ENCODE measurements at places on chromosomes 4 and X.

GRCh38 chrX:30308263-30309138 is 689 bp downstream of the NR0B1 start:
- DNase-seq = no peak

- no peak for DNase-seq
Measured at GRCh38 chrX:38992441-38993096, 191.3 kb downstream of the MID1IP1 start.

GRCh38 chrX:147848543-147849443 is 62.9 kb upstream of the FMR1 start:
- no peak for DNase-seq

- DNase-seq = no peak
Measured at GRCh38 chrX:15576019-15576418, 24.7 kb downstream of the ACE2 start.

DNA sequence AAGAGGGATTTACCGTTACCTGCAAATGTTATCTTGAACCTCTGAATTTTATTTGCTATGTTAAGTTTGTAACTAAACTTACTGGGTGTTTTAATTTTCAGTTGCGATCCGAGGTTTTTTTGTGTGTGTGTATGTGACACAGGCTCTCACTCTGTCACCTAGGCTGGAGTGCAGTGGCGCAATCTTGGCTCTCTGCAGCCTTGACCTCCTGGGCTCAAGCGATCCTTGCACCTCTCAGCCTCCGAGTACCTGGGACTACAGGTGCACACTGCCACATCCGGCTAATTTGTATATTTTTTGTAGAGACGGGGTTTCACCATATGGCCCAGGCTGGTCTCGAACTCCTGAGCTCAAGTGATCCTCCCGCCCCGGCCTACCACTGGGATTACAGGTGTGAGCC is 18.5 kb downstream of the PDK3 start:
- no peak for DNase-seq

GRCh38 chr4:168514249-168514852 is 17.5 kb downstream of the PALLD start:
- DNase-seq = no peak

DNA sequence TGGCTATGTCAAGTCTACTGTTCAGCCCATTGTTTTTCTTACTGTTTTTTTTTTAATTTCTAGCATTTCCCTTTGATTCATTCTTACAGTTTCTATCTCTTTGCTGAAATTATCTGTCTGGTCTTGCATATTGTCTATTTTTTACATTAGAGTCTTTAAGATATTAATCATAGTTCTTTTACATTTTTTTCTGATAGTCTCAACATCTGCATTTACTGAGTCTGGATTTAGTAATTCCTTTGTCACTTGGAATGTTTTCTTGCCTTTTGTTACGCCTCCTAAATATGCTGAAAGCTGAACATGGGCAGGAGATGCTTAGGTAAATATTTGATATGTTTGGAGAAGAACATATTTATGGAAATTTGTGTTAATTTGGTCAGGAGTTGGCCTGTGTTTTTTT is 10.4 kb downstream of the JADE3 start:
- no peak for DNase-seq

DNA sequence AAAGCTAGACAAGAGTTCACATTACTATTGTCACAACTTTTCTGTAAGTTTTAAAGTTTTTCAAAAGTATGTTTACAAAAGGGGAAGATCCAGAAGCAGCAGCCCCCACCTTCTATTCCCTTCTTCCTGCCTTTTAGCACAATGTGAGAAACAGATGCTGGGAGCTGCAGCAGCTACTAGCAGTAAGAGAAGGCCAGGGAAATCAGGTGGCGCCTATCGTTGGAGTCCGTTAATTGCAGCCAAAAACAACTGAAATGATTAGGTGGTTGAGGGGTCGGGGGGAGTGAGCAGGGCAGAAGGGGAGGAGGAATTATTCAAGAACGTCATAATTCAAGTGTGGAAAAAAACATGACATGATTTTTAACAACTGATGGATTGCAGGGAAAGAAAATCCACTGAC is 27.4 kb downstream of the FRYL start:
- no peak for DNase-seq

DNA sequence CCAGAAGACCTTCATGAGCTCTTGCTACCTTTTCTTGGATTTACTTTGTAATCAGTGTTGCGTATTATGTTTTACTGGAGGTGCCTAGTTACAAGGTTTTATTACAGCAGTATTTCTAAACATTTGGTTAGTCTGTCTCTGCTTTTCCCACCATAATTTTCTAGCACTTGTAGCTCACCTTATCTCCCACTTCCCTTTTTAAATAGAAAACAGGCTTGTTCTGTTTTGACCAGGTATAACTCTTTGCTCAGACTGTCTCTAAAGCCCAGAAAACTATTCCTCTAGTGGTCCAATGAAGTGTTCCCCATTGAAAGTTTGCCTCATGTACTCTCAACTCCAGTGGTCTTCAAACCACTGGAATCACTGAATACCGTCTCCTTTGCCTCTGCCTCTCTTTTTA is 43.9 kb downstream of the AFF1 start:
- DNase-seq = no peak

GRCh38 chr4:118799231-118799942 is 36.5 kb downstream of the SEC24D start:
- DNase-seq = no peak

- no peak for DNase-seq
Measured at GRCh38 chr4:145716200-145716599, 36.3 kb downstream of the C4orf51 start.

DNA sequence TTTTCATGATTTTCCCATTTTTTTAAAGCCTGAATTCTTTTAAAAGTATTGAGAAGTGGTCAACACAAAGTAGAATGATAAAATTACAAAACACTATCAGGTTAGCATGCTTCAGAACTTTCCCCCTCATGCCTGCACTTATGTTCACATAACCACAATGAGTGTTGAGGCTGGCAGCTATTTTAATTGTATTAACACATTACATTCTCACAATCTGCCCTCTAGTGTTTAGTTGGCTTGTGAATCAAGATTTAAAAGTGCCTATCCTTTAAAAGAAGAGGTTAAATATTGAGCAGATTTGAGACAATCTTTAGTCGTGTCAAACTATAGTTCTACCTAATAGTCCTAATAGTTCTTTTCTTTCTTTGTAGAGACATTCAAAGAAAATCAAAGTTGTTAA is 93.6 kb upstream of the NAP1L5 start:
- no peak for DNase-seq

DNA sequence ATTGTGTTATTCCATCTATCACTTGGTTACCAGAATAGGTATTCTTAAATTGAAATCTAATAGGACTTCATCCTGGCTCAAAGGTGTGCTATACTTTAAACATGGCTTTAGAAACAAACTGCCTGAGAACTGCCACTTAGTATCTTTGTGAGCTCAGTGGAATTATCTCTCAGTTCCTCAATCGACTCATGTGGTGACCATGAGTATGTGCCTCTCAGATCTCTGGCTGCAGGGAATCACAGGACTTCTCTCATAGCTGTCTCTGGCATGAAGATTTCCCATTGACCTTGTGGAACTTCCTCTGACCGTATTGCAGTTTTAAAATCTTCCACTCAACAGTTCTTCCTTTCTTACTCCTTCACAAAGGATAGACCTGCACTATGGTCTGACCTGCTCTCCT is 681.9 kb upstream of the BOD1L1 start:
- DNase-seq = no peak

GRCh38 chr4:106715825-106716224 is 320.3 kb downstream of the DKK2 start:
- DNase-seq = no peak

DNA sequence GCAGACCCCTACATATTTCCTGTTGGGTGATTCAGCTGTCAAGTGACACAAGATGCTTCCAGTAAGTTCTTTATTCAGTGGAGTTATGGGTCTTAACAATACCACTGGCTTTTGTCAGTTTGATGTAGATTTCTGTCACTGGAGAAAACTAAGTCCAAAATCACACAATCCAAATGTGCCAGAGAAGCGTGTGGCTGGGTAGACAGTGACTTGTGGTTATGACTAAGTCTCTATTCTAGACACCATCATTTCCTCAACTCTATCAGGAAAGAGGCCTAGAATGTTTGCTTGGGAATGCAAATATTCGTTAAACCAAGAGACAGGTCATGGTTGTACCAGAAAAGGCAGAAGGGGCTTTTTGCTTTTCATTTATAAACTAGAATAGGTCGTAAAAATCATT is 54.4 kb upstream of the HS3ST1 start:
- no peak for DNase-seq

GRCh38 chrX:1398431-1399340 is 6.8 kb upstream of the SLC25A6 start:
- DNase-seq = no peak

DNA sequence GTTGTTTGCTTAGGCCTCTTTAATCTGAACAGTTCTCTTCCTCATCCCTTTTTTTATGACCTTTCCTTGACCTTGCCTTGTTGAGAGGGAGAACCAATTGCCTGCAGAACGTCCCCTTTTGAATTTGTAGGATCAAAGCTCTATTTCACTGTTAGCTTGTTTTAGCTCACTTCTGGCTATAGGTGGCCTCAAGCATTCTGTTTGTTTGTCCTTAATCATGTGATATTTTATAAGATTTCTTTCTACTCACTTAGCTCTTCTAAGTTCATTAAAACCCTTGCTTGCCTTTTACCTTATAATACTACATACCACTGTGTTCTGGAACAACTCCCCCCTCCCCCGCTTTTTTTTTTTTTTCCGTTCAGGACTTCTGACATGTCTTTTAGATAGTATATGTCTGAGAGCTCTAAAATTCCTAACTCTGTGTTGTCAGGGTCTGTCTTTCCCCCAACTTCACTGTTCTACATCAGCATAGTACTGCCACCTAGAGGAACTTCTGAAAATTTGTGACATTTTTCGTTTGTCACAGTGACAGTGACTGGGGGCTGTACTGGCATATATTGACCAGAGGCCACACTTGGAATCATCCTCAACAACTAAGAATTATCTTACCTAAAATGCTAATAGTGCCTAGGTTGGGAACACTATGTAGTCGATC is 128.5 kb downstream of the LARP7 start:
- DNase-seq = no peak

GRCh38 chr4:7768736-7769135 is 170.9 kb downstream of the AFAP1 start:
- no peak for DNase-seq

DNA sequence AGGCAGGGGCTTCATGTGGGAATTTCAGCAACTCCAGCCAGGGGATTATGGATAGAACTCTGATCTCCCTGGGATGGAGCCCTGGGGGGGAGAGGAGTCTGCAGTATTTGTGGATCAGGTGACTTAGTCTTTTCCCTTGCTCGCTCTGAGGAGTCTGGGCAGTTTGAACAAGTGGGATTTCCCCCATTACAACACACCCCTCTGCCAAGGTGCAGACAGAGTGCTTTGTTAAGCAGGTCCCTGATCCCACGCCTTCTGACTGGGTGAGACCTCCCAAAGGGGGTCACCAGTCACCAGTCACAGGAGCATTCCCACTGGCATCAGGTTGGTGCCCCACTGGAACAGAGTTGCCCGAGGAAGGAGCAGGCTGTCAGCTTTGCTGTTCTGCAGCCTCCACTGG is 123.9 kb downstream of the LHFPL1 start:
- no peak for DNase-seq

GRCh38 chrX:11557120-11557519 is 108.6 kb downstream of the ARHGAP6 start:
- no peak for DNase-seq
